NCI-H524 treated with DMSO at 0.1 percent for 48 hours (cell line): ENCODE measurements at places on chromosomes 12 and 14.

- no peak for DNase-seq
These were observed 8.3 kb upstream of the GPX2 start for GRCh38 chr14:64950889-64951288.

- DNase-seq: no peak
These were observed 151.4 kb upstream of the SSTR1 start for GRCh38 chr14:38056270-38056669.

- no peak for DNase-seq
These were observed 45.6 kb downstream of the SCAF11 start for GRCh38 chr12:45944771-45945170.

DNA sequence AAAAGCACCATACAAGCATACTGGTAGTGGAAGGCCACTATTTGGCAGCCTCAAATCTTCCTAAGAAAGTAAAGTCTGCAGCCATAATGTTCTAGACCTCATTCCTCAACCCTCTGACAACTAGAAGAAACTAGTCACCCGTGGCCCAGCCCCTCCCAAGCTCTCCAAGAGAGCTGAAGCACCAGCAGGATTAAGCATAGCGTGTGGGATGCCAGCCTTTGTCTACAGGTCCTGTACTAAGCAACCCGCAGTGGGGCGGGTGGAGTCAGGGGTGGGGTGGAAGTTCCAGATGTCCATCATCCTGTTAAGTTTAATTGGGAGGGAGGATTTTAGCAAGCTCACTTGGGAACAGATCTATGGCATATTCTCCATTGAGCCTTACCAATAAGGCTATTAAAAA is 14.2 kb downstream of the SLC11A2 start:
- DNase-seq: peak; percentile 90

DNA sequence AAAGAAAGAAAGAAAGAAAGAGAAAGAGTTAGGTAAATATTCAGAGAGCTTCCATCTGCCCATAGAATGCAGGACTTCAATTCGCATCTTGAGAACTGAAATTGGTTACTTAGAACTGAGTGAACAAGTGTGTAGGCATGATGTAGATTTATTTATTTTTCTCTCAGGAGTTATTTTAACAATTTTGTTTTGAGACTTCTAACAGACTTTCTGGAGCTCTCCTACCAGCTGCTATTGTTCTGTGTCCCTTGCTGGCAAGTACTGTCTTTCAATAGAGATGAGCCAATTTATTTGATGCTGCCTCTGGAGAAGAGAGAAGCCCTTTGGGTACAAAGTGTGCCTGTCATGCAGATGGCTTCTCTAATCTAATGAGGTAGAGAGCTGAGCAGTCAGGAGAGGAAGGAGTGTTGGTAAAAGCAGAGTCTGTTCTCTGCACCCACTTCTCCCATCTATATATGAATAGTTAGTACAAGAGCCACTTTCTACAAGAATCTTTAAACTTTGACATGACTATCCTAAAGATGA is 67.0 kb downstream of the SYT1 start:
- DNase-seq: no peak

DNA sequence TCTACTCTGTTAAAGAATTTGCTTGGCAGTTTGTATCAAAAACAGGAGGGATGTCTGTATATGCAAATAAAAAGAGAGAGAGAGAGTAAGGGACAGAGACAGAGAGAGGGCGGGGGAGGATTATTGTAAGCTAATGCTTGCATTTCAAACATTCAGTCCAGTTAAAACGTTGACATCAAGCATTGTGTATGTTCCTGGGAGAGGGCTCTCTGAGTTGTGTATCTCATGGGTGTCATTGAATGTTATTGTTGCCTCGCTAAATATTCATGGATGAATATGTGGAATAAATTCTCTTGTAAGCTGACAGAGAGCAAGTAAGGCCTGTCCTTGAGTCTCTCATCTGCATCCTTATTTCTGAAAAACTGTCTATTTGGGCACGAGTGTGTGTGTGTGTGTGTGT is 78.8 kb upstream of the VRK1 start:
- DNase-seq: no peak

DNA sequence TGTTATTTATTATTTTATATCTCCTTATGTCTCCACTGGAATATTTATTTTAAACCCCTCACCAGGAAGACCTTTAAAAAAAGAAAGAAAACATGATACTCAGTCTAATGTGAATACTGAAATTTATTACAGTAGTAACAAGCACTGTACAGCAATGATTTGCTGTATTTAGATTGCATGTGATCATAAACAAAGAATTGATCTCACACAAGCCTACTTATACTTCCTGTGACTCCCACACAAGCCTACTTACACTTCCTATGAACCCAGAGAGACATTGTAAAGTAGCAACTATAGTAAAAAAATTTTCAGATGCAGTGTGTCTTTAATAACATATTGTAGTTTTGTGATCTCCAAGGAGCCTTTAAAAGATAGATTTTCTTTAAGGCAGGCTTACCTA is 142.7 kb upstream of the SYT1 start:
- DNase-seq: no peak

GRCh38 chr12:122980183-122981035 is at the start of gene ARL6IP4:
ARL6IP4 (plus strand) TSS chr12:122980681; CDS start chr12:122981140, 459 bp downstream.
- no peak for DNase-seq

GRCh38 chr14:55449116-55449515 is 8.7 kb upstream of the TBPL2 start:
- no peak for DNase-seq

DNA sequence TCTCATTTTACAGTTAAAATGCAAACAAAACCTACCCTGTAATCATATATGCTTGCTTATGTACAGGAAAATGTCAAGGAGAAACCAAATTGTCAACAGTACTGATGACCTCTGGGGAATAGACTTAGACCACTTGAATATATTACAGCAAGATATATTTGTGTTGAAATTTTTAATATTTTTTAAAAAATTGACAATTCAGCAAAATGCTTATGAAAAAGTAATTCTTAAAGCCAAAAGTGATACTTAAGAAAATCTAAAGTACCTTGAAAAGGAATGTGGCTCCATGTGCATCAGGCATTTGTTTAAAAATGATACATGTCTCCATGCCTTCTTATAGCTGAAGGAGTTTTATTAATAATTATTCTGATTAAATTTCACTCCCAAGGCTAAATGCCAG is 49.2 kb downstream of the PTPN21 start:
- no peak for DNase-seq

DNA sequence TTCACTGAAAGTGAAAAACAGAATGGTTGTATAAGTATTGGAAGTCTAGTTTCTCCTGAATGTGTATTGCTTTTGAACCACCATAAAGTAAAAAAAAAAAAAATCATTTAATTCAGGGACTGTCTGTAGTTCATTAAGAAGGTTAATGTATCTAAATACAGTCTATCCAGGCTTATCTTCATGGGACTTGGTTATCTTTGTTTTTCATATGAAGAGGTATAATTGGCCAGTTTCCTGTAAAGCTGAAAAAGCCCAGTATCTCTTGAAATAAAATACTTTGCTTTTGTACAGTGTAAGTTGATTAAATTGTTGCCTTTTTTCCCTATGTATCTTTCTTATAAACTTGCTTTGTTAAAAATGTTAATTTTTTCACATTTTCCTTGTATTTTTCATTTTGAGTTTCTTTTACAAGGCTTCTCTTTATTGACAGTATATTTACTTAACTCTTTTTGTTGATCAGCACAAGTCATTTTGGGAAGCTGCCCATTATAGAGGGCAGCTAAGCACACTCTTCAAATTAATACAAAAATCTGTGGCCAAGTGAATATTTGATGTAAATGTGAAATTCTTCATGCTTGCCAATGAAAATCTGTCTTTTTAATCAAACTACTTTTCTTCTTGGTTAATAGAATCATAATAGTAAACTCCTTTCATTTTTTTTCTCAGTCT is 156.0 kb downstream of the TMTC3 start:
- DNase-seq: no peak

DNA sequence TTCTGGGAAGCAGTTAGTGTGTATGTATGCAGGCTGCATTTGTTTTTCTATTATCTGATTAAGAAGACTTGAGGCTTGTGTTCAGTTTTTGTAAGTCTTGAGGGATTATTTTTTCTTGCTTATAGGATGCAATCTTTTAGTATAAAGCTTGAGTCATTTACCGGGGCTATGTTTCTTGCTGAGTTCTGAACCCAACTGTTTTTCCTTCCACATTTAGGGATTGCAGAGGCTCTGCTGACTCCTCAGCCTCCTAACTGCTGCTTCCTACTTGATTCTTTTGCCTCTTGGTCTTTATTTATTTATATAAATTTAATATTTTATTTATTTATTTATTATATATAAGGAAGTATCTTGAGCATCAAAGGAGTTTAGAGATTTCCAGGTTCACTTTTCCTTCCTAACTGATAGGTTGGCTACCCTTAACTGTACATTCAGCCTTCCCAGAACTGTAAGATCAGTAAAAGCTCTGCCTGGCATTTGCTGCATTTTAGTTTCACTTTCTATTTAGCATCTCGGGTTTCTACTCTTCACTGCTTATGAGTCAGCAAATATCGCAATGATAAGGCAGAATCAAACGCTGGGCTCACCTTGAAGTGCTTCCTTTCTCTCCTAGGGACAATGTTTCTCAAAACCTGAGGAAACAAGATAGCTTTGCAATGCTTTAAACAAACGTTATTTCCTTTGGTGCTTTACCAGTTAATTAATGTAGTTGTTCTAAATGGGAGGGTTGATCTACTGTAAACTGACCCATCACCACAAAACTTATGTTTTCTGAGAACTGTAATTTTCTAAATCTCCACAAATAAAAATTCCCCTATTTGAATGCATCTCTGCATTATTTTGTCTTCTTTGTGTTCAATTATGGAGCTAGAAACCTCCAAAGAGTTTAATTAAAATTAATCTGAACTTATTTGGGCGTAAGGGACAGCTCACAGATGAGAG is 1183.7 kb upstream of the TMEM132C start:
- DNase-seq: peak; percentile 4

DNA sequence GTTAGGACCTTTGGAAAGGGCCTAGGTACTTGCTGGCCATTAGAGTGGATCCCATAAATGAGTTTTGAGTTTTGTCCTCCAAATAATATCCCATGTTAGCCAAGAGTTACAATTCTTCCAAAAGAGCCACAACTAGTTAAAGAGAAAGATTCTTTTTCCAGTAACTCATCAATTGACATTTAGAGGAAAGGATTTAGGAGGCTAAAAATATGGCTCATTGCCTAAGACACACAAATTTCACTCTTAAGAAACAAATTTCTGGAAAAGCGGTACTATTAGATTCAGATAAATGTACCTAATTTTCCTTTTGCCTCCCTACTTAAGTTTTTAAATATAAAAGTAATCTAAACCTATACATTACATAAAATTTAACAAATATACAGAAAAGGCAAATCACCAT is 21.3 kb downstream of the DACT1 start:
- no peak for DNase-seq

GRCh38 chr12:94498073-94498472 is 38.4 kb upstream of the CEP83 start:
- no peak for DNase-seq

DNA sequence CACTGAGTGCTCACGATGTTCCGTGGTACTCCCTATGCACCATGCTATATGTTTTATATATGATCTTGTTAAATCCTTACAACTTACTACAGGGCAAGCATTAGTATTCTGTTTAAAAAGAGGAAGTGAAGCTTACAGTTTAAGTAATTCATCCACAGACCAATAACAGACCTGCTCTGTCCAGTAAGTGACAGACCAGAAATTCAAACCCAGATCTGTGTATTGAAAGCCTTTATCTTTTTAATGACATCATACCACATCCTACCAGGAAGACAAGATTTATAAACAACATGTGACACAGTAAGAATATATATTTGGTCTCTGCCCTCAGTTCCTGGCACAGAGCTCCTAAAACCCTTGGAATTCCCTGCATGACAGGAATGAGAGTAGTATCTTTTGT is 206.5 kb downstream of the STXBP6 start:
- no peak for DNase-seq

DNA sequence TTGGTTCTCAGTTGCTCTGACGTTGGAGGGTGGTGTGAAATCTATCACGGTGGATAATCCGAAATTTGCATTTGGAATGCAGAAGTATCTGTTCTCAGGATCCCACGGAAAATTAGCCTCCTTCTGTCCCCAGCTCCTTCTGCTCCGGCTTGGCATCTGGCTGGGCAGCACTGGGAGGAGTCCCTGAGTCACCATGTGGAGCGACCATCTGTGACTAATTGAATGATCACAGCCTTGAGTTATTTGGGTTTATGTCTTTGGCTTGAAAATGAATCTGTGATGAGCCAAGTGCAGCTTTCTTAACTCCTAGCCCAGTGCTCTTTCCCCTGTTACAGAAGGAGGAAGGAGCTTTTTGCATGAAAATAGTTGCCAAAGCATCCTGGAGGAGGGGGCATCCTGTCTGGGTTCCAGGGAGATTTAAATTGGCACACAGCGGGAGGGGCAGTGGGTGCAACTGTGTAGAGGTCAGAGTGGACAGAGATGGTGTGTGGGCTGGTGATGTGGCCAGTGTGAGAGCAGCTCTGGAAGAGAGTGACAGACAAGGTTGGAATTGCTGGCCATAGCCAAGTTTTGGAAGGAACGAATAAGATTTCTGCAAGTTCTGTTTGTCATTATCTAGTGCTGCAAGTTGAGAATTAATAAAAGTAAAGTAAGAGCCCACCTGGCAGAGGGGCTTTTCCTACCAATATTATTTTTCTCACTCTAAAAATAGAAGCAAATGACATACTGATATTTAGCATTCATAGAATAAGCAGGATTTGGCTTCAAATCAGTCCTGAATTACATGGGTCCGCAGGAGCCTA is 74.4 kb downstream of the SLC24A4 start:
- peak; percentile 95 for DNase-seq

DNA sequence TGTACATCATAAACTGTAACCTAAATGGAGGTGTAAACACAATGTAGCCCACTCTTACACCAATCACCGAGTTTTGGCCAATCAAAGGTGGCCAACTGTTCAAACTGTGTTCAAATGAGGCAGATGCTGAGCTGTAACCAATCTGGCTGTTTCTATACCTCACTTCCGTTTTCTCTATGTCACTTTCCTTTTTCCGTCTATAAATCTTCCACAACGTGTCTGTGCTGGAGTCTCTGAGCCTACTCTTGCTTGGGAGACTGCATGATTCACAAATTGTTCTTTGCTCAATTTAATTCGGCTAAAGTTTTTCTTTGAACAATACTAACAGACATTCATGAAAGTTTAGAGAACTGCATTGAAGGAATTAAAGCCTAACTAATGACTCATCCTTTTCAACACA is 547.1 kb upstream of the USP15 start:
- DNase-seq: no peak

- DNase-seq: no peak
These were observed 58.6 kb downstream of the GXYLT1 start for GRCh38 chr12:42086031-42086430.

- no peak for DNase-seq
These were observed 15.4 kb upstream of the HIGD1C start for GRCh38 chr12:50936821-50937530.

DNA sequence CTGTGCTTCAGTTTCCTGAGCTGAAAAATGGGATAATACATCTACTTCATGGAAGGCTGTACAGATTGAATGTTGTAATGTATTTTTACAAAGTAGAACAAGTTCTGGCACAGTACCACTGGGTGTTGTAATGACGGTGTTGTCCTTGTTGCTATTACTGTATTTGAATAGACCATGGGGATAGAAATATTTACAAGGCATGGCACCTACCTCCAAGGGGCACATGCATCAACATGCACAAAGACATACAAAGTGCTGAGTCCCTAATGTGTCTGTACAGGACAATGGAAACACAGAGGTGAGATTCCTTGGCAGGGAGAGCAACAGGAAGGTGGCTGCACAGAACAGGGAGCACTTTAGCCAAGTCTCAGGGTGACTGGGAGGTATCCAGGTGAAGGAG is 930.6 kb upstream of the TMEM132C start:
- no peak for DNase-seq
